NCI-H2081 (cell line): ENCODE measurements at places on chromosomes 16 and 17.

- peak; percentile 94 for DNase-seq
Measured at GRCh38 chr17:42019509-42020404, at the start of gene NKIRAS2. TSS of gene NKIRAS2 (plus strand) at chr17:42020090. CDS start at chr17:42021578, 1,488 bp downstream.

GRCh38 chr16:57574086-57574485 lies 31.6 kb downstream of the ADGRG5 start:
- DNase-seq: no peak

DNA sequence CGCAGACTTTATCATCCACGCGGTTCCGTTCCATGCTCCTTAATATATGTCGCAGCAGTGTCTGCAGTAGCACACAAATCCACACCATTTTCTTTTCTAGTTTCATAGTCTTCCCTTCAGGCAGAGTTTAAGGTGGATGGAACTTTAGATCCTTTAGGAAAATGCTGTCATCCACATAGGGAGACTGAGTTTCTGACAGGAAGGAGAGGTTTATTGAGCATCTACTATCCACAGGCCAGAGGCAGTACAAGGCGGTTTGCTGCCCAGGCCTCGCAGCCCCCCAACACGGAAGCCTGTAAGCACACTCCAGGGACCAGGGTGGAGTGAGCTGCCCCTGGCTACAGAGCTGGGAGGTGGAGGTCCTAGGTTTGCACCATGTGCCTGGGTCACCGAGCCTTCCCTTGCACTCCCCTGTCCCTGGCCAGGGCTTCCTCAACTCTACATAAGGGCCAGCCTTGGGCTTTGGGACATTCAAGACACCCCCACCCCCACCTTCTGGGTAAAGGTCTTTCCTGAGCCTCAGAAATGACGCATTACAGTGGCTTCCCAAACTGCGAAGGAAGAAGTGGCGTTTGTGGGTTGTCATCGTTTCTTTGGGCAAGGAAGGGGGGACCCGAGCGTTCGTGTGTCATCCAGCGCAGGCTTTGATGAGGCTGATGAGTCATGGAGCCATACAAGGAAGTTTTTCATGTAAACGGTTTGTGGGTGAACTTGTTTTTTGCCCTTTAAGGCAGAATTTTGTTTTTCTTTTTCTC lies 146.5 kb upstream of the PLCG2 start:
- DNase-seq: no peak

DNA sequence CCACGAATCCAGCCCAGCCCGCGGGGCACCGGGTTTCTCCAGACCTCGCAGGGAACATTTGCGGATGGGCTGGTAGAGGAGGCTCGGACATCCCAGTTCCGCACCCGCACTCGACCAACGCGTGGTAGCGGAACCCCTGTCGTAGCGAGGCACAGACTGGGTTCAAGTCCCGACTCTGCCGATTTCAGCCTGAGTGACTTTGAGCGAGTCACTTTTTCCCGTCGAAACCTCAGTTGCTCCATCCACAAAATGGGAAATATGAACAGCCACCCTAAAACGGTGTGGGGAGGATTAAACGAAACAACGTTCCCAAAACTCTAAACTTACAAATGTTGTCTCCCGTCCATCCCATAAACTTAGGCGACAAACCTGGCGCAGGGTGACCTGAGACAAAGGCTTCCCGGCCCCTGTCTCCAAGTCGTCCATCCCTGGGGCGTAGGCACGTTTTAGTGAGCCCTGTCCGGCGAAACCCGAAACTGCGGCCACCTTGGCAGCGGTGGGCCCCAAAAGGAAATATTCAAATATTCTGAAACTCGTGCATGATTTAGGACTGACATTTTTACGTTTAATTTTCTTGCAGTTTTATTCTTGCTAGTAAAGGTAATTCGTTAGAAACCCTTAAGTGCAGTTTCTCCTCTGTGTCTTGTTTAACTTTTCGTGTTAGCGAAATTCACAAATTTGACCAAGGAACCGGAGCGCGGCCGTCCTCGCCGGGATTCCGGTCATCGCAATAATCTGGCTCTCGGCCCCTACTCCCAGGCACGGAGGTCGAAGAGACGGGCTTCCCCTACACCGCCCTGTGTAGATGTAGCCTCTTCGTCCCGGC lies 1.9 kb upstream of the MLLT6 start:
- DNase-seq: peak; percentile 45

DNA sequence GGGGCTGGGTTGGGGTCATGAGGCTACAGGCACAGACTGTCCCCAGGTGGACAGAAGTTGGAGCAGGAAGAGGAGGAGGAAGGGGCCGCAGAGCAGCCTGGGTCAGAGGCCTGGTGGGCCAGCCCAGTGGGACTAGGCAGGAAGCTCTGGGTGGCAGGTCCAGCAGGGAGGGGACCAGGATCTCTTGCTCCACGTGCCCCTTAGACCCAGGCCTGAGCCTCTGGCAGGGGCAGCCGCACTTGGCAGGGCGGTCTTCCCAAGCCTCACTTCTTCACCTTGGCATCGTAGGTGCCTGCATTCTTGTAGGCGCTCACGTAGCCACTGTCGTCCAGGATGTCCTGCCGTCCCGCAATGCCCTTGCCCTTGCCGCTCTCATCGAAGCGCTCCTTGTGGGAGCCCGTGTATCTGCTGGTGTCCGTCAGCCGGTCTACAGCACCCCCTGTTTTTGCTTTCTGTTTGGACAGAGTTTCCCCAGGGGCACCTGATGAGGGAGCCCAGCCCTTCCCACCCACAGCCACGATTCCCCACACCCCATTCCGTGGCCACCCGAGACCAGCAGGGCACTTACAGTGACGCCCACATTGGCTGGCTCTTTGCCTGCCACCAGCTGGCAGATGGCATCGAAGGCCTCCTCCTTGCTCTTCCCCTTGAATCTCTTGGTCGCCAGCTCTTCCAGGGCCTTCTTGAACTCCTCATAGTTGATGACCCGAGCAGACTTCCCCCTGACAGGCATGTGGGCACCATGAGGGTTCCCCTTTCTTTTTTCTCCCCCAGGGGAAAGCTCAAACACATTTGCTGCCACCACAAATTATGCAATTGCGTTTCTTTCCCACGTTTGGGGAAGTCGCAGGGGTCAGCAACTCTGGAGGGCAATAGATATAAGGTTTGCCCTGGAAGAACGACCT lies 3.1 kb downstream of the TPPP3 start:
- no peak for DNase-seq

DNA sequence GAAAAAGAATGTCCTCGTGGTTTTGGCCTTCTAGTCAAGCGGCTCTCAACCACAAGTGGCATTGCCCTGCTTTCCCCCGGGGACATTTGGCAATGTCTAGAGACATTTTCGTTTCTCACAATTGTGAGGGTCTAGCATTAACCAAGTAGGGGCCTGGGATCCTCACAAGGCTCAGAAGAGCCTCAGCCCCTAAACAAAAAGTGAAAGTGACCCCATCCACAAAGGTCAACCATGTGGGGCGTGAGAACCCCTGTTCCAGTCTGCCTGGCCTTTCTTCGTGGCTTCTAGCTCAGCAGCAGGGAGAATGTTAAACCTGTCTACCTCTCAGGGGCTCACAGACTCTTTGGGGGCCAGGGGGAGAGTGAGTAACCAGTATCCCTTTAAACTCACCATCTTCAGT lies 4.8 kb upstream of the RPL38 start:
- no peak for DNase-seq

DNA sequence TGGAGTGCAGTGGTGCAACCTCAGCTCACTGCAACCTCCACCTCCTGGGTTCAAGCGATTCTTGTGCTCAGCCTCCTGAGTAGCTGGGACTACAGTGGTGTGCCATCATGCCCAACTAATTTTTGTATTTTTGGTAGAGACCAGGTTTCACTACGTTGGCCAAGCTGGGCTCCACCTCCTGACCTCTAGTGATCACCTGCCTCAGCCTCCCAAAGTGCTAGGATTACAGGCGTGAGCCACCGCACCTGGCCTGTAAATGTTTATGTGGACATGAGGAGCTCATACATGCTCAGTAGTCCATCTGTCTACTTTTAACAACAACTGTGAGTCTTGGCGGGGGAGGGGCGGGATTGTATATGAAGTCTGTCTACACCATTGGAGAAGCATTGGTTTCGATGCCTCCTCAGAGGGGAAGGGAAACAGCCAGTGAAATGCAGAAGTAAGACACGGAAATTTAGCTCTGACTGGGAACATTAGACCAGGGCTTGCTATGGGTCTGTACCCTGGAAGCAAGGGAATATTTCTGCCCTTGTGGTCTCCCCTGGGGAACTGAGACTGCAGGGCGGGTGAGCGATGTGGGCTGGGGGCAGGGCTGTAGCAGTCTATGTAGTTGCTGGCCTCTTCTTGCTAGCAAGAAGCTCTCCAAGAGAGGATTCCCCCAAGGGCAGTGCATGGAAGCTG lies 9.3 kb downstream of the NUBP1 start:
- no peak for DNase-seq

GRCh38 chr16:1291576-1291974 lies 17.9 kb upstream of the UBE2I start:
- DNase-seq: peak; percentile 78

DNA sequence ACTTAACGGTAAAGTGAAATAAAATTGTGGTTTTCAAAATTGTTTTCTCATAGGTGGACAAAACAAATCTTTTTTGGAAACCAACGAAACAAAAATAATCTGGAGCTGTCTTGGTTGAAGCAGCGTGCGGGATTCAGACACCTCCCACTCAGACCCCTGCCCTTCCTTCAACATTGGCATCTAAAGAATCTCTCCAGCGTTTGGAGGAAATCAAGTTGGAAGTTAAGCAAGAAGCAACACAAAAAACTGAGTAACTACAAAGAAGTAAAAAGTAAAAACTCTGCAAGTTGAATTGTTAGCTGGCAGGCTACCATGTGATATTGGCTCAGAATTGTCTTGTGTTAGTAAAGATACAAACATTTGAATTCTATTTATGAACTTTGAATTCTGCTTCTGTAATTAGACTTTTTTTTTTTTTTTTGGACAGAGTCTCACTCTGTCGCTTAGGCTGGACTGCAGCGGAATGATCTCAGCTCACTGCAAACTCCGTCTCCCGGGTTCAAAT lies 361.0 kb upstream of the PMFBP1 start:
- no peak for DNase-seq

DNA sequence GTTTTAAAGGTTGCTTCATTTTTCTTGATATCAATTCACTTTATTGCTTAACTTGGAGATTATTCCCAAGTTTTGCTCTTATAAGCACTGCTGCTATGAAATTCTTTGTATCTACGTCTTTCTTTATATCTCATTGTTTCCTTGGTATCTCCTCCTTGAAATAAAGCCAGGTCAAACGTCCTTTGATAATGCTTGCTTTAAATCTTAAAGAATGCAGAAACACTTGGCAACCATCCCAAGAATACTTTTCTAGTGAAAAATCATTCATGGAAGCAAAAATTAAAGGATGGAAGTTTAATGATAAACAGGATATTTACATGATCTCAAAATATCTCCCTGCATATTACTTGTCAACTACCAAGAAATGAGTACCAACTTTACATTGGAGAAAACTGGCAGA lies 175.2 kb downstream of the CPPED1 start:
- DNase-seq: no peak

DNA sequence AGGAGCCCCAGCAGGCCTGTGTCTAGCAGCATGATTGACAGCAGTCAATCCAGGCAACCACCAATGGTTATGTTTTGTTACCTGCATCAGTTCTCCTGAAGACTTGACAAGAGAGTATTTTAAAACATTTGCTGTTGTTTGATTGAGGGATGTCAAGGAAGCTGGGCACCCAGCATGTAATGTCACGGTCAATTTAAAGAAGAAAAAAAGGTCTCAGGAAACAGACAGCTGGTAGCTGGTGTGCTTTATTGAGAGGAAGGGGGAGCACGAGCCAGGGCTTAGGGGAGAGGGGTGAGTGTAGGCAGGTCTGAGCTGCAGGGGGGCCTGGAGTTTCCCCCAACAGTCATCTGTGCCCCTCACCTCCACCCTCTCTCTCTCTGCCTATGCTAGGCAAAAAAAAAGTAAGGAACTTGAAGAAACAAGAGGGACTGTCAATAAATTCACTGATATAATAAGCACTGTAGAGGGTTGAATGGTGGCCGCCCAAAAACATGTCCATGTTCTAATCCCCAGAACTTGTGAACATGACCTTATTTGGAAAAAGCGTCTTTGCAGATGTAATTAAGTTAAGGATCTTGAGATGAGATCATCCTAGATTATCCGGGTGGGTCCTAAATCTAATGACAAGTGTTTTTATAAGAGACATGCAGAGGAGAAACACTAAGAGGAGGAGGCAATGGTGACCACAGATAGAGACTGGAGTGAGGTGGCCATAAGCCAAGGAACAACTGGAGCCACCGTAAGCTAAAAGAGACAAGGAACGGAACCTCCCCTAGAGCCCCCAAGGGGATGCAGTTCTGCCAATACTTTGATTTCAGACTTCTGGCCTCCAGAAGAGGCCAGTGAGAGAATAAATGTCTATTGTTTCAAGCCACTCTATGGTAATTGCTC lies 14.5 kb downstream of the TSPOAP1 start:
- no peak for DNase-seq

GRCh38 chr17:66260275-66260674 lies 31.1 kb upstream of the APOH start:
- no peak for DNase-seq

GRCh38 chr17:6523809-6524355 lies 32.5 kb downstream of the PITPNM3 start:
- no peak for DNase-seq

DNA sequence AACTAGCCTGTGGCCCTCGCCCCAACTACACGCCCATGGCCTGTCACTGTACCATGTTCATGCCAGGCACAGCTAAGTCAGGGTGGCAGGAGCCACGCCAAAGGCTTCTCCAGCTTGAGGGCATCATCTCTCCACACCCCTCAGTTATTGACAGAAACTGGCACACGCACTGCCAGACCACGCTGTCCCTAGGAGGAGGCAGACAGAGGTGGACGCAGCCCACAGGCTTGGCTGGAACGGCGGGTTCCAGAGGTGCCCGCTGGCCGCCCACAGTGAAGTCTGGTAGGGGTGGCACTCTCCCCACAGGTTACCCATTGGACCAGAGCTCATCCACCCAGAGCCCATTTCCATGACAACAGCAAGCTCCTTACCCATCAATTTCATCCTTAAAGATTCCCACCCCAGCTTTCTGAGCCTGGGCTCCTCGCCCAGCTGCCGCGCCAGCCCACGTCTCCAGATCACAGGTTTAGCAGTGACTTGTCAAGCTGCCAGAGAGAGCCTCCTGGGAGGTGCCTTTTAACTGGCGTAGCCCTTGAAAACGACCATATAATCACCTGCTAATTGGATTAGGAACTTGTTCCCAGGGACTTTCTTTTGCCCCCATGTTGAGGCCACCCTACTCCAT lies 27.9 kb downstream of the RPRML start:
- peak; percentile 29 for DNase-seq

- DNase-seq: no peak
Measured at GRCh38 chr17:31448467-31449077, 57.1 kb downstream of the RAB11FIP4 start.

GRCh38 chr17:66192378-66192687 lies 400 bp upstream of the CEP112 start:
- no peak for DNase-seq

DNA sequence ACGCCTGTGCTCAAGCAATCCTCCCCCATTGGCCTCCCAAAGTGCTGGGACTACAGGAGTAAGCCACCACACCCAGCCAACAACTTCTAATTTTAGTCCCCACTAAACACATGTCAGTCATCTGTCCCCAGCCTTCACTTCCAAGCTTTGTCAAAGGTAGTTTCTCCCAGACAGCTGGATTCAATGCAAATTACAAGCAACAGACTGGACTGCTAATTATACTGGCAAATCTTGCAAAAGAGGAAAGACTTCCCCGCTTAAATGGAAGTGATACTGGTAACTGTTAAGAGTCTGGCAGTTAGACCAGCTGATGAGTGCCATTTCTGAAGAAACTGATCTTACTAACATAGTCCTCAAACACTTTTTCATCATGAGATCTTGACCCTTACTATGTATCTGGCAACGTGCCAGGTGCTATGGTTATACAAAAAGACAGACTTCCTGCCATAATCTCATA lies 8.2 kb upstream of the GGA2 start:
- no peak for DNase-seq

GRCh38 chr16:23403547-23403946 lies 49.4 kb downstream of the COG7 start:
- no peak for DNase-seq
